Left ventricle myocardium inferior (tissue), 1 donor: ENCODE measurements at places on chromosomes 7 and 10. TPM values are rescaled to one million over a fixed set of nuclear protein-coding genes. Genes with fewer than 3 reads are reported as not detected.

DNA sequence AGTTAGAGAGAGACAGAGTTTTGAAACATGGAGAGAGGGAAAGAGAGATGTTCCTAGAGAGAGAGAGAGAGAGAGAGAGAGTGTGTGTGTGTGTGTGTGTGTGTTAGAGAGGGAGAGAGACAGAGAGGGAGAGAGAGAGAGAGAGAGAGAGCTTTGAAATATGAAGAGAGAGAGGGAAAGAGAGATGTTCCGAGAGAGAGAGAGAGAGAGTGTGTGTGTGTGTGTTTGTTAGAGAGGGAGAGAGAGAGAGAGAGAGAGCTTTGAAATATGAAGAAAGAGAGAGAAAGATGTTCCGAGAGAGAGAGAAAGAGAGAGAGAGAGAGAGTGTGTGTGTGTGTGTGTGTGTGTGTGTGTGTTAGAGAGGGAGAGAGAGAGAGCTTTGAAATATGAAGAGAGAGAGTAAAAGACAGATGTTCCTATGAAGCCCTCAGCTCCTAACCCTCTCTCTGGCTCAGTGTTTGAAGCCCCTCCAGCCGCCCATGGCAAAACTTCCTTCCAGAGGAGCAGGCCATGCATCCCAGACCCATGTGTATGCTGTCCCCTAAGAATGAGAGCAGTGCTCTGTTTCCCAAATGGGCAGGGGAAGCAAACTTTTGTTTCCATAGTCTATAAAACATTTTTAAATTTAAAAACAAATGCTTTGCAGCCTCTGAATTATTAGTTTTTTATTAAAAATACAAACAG lies 130.9 kb downstream of the KCNMA1 start:
- DNase-seq, result no peak

DNA sequence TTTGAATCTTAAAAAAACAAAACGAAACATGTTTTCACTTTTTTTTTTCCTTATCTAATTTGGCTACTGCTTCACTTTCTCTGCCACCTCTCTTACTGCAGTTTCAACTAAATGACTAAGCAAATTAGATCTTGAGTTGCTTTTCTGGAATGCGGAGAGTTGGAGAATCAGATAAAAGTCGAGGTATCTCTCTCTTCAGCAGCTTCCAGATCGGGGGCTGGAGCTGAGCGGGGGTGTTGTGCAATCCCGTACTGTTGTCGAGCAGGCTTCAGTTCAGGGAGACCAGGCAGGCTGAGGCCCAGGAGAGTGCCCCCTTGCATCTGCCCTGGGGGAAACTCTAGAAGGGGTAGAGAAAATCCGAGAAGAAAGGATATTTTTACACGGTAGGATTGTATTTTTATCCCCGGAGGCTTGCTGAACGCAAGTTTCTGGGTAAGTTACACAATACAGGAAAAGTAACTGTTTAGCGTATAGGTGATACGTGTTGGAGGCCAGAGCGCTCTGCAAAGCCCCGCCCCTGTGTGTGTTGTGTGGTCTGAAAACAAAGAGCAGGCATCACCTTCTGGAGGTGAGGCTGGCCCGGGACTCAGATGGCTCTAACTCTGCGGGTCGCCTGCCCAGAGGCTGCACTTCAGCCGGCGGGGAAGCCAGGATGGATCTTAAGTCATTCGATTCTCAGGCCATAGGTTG lies 116.6 kb downstream of the KLF6 start:
- DNase-seq, result no peak

- DNase-seq, result no peak
Measured at GRCh38 chr7:111987886-111988285, 218.3 kb downstream of the DOCK4 start.

GRCh38 chr10:131021246-131021895 lies 290.1 kb downstream of the TCERG1L start:
- peak; percentile 43 for DNase-seq

GRCh38 chr7:69928621-69929020 lies 330.3 kb downstream of the AUTS2 start:
- no peak for DNase-seq

DNA sequence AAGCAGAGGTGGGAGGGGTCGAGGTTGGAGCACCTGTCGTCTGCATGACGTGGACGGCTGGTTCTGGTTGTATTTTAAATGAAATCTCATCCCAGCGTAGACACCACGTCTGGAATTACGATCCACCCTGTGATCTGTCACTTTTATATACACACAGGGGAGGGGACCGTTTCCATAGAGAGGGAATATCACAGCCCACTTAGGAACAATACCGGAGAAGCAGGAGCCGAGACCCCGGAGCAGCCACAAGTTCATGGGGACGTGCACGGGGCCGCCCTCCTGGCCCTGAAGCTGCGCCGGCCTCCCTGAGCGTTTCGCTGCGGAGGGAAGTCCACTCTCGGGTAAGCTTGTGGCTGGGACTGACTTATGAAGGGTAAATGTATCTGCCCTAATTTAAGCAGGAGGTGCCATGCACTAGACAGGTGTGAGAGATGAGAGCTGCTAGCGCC lies at the start of gene UCN3:
TSS of gene UCN3 (plus strand) at position 77 of the 449 bp plus-strand sequence. CDS start 8,755 bp downstream, outside the sequence.
- DNase-seq, result no peak

- DNase-seq, result no peak
Measured at GRCh38 chr10:35294506-35294905, 41.8 kb upstream of the CCNY start.

DNA sequence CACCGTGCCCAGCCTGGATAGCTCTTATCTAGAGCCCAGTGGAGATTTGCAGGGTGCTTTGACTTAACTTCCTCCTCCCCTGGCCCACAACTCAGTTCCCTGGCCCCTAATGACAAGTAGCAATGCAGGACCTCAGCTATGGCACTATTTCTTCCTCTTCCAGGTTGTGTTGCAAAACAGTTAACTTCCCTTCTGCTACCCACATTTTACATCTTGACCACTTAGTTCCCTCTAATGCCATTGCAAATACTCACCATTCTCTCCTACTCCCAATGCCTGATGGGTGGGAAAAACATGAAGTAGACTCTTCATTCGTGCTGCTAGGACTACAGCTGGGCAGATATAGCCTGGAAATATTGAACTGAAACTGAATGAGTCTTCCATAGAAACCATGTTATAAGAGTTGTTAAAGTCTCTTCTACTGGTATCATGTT lies 39.1 kb upstream of the FGL2 start:
- no peak for DNase-seq

DNA sequence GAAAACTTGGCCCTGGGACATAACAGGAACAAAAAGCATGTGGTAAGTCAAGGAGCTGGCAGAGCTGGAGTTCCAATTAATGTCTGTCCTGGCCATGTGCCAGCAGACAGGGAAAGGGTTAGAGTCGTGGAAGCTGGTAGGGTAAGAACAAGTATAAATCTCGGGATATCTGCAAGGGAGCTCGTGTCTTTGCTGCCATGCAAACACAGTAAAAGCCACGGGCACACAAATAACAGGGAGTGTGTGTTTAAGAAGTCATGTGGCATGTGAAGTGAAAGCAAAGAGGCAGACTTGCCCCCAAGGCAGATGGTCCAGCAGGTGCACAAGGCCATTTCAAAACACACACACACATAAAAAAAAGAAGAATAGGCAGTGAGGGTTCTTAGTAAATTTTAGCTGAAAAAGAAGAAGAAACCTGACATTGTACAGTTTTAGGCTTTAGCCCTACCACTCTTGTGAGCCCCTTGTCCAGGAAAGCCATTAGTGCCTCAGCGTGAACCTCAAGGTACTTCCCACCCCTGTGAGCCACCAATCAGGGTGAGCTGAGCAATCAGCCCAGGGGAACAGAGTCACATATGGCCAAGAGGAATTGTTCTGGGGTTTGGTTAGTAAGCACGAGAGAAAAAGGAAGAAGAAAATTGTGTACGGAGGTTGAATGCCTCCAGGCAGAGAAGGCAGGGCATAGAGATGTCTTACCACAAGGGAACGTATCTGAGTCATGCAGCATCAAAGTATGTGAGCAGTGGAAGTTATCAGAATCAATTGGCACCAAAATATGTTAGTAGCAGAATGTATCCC lies 32.8 kb upstream of the ARHGAP12 start:
- no peak for DNase-seq

DNA sequence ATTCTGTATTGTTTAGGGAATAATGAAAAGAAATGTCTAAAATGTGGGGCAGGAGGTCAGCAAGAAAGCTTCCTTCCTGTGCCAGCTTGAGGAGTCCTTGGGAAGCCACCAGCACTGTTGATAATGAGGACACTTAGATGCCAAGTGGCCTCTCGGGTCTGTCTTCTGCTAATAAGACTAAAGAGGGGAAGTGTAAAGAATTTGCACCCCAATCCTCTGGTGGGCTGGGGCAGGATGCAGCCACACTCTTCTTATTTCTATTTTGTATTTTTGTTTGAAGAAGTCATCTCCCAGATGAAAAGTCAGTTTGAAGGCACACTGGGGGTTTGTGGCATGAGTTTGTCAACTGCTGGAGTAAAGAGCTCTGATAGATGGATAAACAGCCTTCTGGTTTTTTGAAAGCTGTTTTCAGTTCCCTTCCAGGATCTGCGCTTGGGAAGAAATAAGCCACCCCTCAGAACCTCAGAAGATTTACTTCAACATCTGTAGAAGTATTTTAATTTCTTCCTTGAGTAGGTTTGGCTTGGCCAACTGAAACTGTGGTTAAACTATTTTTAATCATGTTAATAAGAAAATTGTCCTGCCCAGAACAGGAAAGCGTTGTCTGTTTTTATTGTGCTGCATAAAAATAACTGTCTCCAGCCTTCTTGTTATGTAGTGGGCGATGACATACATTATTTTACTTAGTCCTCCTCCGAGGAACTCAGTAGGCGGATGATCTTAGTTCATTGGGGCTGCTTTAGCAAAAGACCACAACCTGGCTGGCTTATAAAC lies 128.8 kb upstream of the GPR26 start:
- DNase-seq, result no peak

GRCh38 chr7:27339478-27339877 lies 96.9 kb downstream of the EVX1 start:
- DNase-seq, result no peak

GRCh38 chr10:89001729-89002072 lies 11.1 kb downstream of the FAS start:
- DNase-seq, result no peak

DNA sequence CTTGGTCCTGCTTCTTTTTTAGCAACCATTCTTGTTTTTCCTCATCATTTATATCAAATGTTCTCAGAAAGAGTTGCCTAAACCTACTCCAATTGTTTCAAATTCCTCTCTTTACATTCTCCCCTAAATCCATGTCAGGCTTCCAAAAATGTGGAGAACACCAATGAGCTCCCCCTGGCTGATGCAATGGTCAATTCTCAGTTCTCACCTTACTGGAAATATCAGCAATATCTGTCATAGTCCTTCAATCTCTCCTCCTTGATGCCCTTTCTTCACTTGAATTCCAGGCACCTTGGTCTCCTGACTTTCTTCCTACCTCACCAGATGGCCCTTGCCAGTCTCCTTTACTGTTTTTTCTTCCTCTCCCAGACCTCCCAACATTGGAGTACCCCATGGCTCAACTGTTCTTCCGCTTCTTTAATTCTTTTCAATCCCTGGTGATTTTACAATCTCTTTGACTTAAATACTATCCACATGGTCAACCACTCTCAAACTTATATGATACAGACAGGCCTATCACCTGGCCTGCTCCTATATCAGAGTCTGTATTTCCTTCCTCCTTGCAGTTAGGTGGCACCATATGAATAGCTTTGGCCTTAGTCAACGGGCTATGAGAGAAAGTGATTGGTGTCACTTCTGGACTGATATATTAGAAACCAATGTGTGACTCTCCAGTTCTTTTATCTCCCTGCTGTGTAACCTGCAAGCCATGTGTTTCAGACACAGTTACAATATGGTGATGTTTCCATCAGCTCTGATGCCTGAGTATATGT lies 47.4 kb upstream of the CAV2 start:
- DNase-seq, result no peak

- DNase-seq, result no peak
Measured at GRCh38 chr7:47281161-47281560, 300.8 kb downstream of the TNS3 start.

DNA sequence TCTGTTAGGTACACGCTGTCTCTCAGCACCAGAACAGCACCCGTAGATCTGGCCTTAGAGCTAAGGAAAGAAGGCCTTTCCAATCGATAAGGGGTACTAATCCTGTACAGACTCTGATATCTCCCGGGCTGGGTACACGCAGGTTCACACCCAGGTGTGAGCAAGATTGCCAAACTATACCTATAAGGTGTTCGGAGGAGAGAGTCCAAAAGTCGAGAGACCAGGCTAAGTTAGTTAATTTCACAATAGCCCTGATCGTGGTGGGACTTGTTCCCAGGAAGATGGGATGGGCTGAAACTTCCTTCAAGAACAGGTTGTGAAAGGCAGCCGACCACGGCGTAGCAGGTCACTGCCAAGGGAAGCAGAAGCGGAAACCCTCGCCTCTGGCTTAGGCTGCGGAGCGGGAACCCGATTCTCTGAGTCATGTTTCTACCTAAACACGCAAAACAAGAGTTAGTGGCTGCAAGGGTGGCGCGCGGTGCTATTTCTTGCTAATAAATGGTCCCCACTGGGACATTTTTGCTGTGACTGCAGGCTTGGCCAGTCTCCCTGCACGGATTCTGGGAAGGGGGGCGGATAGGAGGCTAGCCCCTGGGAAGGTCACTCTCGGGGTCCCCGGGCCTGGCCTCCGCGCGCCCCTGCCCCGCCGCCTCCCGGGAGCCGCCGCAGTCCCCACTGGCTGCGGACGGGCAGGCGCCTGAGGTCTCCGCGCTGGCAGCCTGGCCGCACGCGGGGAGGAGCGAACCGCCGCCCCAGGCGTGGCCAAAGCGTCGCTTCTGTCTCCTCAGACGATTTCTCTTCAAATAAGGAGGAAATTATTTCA lies 75.4 kb upstream of the PDSS1 start:
- DNase-seq, result peak; percentile 38

Gene TMEM270
- total RNA-seq, result not detected

Gene EVX1
- total RNA-seq, result not detected

Gene PTPN20
- 13.0 TPM for total RNA-seq

Gene CXCL12
- total RNA-seq, result 130 TPM

Gene DEPP1
- 27.5 TPM for total RNA-seq

Gene TFEC
- 1.7 TPM for total RNA-seq
